Right ventricle myocardium superior (tissue), 1 donor: ENCODE measurements at places on chromosomes 12 and 14. TPM values are rescaled to one million over a fixed set of nuclear protein-coding genes. Genes with fewer than 3 reads are reported as not detected.

Gene CCDC92
- total RNA-seq: 54.0 TPM

- no peak for DNase-seq
Measured at GRCh38 chr12:85281636-85282312, 1.8 kb downstream of the ALX1 start.

DNA sequence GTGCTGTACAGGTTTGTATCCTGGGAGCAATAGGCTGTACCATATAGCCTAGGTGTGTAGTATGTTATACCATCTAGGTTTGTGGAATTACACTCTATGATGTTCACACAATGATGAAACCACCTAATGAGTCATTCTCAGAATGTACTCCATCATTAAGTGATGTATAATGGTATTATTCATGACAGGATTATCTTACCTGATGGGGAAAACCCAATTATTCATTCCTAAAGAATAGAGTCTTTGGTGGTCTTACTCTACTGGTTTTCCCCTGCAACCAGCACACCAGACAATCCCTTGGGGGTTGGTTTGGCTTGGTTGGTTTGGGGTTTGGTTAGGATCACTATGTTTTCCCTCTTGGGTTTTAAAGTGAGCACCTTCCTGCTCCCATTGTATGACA is 12.6 kb upstream of the OR10P1 start:
- no peak for DNase-seq

Gene BCL2L14
- not detected for total RNA-seq

- DNase-seq: no peak
Measured at GRCh38 chr12:110636516-110636915, 22.6 kb downstream of the TCTN1 start.

Gene SLC6A12
- 0.86 TPM for total RNA-seq

Gene RNF212B
- not detected for total RNA-seq

Gene BCL11B
- 0.08 TPM for total RNA-seq

DNA sequence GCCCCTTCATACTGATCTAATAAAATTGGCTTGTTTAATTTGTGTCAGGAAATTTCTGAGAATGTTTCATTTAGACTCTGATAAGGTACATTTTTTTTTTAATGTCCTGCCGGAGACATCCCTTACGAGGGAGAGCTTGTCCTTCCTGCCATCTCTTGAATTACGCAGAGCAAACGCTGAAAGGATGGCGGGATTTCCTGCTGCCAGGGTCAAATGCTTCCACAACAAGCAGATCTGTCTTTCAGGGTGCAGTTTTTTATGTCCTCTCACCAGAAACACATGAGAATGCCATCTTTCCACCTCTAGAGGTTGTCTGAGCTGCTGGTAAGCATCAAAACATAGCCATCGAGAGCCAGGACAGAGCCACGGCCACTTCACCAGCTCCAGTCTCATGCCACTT is 126.8 kb upstream of the ARHGAP5 start:
- no peak for DNase-seq
